CD4-positive, alpha-beta T cell treated with Interleukin-4 for 4 hours (primary cell): ENCODE measurements at places on chromosomes 6 and 20.

DNA sequence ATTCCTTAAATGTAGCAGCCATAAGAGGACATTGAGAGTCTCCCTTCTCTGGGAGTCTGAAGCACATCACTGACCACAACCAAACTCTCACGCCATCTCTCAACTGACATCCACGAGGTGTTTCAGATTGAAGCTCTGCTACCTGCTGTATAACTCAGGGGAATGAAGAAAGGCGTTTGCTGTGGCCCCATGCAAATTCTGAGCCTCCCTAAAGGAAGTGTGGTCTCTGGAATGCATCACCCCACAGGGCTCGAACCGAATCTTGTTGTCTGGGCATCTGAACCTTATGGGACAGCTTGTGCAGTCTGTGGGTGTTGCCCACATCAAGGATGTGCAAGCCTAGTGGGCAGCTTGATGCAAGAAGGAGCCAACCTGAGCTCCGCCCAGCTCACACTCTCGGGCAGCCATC is 10.9 kb downstream of the PMEPA1 start:
- no peak for DNase-seq

DNA sequence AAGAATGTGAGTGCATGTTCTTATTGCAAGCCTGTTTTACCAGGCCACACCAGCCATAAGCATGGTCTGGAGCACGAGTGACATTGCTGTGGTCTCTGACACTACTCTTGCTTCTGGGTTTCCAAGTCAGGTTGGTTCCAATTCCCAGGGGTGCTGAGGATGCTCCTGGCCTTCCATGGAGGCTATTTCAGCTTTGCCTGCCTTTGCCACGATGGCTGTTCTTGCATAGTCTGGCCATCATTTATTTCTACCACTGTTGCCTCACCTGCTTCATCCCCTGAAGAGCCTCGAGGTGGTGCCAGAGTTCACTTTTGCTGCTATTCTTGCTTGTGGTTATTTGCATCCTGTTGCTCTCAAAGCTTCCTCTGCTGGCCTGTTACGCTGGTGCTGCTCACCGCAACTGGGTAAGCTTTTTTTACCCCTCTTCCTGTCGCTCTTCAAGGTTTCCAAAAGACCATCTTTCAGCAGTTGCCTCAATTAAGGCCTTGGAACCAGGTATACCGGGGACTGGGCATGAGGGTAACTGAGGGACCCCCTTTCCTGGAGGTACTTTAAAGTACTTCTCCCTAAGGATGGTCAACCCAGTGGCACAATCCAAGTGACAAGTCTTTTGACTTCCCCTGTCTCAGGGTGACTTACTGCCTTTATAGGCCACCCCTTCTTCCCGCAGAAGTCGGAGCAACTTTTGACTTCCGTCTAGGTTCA is 64.5 kb downstream of the AKAP7 start:
- peak; percentile 85 for DNase-seq

DNA sequence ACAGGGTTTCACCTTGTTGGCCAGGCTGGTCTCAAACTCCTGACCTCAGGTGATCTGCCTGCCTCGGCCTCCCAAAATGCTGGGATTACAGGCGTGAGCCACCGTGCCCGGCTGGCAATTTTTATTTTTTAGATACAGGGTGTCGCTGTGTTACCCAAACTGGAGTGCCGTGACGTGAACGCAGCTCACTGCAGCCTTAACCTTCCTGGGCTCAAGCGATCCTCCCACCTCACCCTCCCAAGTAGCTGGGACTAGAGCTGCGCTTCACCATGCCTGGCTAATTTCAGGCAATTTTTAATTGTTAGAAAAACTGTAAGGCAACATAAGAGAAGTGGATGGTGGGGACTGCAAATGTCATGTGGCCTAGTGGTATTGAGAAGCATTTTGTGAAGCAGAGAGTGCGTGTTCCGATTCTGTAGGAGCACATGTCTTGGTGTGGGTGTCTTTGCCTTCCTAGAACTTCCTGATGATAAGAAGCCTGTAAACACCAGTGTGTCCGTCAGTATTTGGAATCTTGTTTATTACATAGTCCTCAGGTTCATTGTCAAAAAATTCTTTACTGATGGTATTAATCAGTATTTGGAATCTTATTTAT is 18.0 kb downstream of the JARID2 start:
- DNase-seq: no peak

- DNase-seq: no peak
Observed at GRCh38 chr6:105935416-105935815, 150.7 kb upstream of the PRDM1 start.

DNA sequence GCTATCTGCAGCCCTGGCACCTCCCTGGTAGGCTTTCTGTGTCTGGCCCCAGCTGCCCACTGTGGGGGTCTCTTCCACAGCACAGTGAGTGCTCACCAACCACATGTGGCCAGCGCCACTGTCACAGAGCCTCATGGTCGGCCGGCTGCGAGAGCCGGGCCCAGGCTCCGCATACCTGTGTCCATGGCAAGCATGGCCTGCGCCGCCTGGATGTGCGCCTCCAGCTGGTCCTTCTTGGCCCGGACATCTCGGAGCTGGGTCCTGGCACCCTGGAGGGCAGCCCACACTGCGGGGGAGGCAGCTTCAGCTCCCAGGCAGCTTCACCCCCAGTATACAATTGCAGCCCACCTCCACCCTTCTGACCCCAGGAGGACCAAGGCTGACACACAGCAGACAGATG is 13.0 kb downstream of the ADRM1 start:
- DNase-seq: no peak

- no peak for DNase-seq
Observed at GRCh38 chr6:34680802-34681515, 15.6 kb downstream of the ILRUN start.

GRCh38 chr20:31824554-31825313 is 5.6 kb downstream of the MYLK2 start:
- DNase-seq: no peak

- no peak for DNase-seq
Observed at GRCh38 chr6:63821442-63821841, 185.8 kb downstream of the PHF3 start.

DNA sequence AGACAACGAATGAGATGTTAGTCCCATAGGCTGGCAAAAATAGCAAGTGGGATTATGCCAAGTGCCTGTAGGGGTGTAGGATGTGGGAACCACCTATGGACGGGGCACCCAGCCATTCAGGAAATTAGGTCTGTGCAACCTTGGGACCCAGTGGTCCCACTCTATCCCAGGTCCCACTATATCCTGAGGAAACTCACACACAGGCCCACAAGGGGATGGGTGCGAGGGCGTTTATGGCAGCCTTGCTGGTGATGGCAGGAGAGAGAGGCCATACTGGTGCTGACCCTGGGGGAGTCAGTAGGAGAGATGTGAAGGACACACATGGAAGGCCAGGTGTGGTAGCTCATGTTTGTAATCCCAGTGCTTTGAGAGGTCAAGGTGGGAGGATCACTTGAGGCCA is 163.6 kb downstream of the EYA2 start:
- no peak for DNase-seq

- peak; percentile 70 for DNase-seq
Observed at GRCh38 chr6:53492860-53493634, 51.9 kb downstream of the GCLC start.

- DNase-seq: no peak
Observed at GRCh38 chr6:119347466-119348095, 2.0 kb downstream of the MAN1A1 start.

DNA sequence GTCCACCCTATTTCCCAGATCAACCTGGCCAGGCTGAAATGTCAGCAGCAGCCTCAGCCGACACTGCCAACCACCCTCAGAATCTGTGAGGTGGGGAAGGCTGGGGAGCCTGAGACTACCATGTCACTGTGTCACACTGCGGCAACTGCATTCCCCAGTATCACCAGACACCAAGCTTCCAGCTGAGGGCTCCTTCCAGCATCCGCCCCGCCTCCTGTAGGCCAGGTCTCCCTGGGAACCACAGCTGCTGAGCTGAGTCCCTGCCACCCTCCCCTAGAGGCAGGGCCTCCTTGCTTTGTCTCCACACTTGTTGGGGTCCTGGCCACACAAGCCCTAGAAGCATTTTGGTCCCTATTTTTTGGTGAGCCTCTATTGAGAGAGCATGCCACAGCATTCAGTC is 115.7 kb downstream of the UNC5CL start:
- no peak for DNase-seq

DNA sequence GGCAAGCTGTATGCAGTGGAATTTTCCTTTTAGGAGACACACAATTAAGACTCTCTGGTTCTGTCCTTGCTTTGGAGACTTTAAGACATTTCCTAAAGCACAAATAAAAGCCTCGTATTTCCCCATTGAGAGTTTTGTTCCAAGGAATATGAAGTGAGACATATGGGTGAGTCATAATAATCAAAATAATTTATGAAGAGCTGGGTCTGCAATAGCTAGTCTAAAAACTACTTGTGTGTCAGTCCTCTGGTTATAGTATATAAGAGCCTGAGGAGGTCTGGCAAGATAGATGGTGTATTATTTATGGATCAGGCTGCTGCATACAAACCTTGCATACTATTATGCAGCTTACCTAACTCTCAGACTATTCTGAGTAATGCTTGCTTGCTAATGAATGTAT is 142.6 kb downstream of the ADGRG6 start:
- no peak for DNase-seq

DNA sequence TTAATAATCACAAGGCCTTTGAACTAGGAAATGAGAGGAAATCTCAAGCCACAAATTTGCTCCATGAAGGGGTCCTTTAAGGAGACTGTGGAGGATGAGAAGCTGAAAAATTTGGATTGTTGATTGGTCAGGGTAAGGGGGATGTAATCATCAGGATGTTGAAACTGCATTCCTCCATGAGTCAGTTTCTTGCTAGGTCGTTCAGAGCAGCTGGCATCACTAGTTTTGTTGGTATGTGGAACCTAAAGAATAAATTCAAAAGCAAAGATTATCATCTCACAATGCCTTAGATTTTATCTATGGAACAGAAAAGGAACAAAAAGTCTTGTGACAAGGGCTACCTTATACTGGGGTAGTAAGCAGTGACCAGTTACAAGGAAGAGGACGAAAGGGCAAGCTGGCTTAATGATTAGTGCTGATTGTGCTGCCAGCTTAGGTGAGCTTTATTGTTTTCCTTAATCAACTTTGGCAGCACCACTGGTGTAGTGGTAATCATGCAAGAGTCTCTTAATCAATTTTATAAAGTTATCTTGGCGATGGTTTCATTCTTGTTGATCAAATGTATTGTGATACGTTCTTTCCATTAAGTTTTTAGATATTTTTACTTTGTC is 36.6 kb downstream of the CRISP2 start:
- no peak for DNase-seq

DNA sequence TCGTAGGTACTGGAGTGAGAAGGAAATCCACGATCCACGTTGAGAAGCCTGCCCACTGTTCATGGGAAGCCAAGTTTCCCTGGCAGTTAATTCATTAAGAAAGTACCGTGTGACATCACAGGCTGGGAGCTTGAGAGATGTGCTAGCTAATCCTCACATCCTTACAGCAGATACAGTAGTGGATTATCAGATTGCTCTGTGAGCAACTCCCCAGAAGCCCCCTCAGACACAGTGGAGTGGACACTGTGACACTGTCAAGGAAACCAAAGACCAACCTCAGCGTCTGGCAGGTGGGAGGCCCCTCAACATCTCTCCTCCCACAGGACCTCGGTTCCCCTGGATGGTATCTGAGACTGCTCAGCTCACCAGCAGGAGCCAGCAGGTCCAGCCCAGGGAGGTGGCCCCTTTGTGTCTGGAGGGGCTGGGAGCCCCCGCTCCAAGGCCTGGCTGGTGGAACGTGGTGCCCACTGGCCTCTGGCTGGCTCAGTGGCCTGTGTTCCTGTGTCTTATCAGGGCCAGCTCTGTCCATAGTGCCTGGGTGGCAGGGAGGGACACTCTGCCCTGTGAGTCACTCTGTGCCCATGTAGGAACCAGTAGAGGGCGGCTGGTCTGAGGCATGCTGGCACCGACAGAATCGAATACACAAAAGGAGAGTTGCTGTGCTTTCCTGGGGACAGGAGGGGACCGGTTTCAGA is 7.2 kb downstream of the PYGB start:
- DNase-seq: no peak

GRCh38 chr20:24995741-24996448 is 3.3 kb upstream of the APMAP start:
- no peak for DNase-seq

GRCh38 chr6:126374372-126374771 is 34.5 kb downstream of the CENPW start:
- no peak for DNase-seq

DNA sequence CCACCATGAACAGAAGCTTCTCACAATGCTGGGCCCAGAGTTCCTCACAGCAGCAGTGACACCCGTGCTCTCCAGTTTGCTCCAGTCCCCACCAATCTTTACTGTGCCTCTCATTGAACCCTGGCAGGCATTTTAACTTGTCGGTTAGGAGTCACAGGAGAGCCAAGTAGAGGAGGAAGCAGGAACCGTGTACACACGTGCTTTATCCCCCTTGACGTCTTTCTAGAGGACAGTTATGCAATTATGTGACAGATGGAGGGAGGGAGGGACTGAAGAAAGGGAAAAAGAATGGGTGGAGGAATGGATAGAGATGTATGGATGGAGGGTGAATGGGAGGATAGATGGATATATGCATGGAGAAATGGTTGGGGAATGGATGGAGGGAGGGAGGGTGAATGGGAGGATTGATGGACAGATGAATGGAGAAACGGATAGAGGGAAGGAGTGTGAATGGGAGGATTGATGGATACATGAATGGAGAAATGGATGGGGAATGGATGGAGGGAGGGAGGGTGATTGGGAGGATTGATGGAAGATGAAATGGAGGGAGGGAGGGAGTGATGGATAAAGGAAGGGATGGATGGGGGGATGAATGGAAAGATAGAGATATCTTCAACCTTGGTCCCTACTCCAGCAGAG is 26.0 kb downstream of the RBM38 start:
- DNase-seq: no peak
